Stimulated activated CD8-positive, alpha-beta memory T cell treated with anti-CD3 and anti-CD28 coated beads, Interleukin-4, amount 100 ng/mL, for 1 hour (primary cell): ENCODE measurements at places on chromosomes 3 and 15.

GRCh38 chr3:108489776-108490175 is 20.6 kb downstream of the MYH15 start:
- DNase-seq, result peak; percentile 4

GRCh38 chr15:74776821-74777768 is 4.8 kb upstream of the CSK start:
- DNase-seq, result no peak

DNA sequence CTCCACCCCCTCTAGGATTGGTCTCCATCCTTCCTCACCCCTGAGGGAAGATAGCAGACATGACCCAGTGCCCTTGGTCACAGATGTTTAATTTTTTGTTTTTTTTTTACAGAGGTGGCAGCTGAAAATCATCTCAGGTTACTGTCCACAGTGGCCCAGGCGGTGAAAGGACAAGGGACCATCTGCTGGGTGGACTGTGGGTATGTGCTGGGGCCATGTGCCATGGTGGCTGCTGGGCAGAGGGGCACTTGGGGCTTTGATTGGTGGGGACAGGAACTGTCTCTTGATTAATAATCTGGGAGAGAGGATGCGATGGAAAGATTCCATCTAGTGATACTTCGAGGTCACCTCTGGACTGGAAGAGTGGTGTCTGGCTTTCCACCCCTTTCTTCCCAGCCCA is 25.4 kb downstream of the PDIA5 start:
- no peak for DNase-seq

DNA sequence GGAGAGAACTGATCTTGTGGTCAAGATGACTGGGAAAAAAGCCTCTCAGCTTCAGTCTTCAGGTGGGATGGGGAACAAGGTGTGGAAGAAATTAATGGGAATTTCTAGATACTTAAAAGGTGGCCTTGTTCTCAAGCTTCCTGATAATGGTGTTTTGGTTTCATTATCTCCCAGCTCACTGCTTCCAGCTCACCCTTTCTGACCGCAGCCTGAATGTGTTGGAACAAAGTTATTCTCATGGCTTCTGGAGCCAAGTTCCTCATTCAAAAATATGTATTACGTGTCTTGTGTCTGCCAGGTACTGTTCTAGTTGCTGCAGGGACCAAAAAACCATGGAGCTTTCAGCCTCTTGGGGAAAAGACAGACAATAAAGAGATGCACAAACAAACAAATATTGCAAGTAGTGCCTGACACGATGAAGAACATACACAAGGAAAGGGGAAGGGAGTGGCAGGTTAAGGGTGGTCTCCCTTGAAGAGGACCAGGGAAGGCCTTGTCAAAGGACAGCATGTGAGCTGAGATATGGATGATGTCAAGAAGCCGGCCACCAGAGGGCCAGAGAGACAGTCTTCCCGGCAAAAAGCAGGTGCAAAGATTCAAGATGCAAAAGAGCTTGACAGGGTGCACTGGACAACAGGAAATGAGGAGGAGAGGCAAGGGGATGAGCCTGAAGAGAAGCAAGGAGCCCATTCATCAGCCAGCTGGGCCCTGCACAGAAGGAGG is 35.5 kb downstream of the ARRDC4 start:
- no peak for DNase-seq

GRCh38 chr3:87398168-87398801 is 121.9 kb upstream of the POU1F1 start:
- no peak for DNase-seq
